ENCODE measurements at places on chromosomes 16 and 17. TPM values are rescaled to one million over a fixed set of nuclear protein-coding genes. Genes with fewer than 3 reads are reported as not detected.

DNA sequence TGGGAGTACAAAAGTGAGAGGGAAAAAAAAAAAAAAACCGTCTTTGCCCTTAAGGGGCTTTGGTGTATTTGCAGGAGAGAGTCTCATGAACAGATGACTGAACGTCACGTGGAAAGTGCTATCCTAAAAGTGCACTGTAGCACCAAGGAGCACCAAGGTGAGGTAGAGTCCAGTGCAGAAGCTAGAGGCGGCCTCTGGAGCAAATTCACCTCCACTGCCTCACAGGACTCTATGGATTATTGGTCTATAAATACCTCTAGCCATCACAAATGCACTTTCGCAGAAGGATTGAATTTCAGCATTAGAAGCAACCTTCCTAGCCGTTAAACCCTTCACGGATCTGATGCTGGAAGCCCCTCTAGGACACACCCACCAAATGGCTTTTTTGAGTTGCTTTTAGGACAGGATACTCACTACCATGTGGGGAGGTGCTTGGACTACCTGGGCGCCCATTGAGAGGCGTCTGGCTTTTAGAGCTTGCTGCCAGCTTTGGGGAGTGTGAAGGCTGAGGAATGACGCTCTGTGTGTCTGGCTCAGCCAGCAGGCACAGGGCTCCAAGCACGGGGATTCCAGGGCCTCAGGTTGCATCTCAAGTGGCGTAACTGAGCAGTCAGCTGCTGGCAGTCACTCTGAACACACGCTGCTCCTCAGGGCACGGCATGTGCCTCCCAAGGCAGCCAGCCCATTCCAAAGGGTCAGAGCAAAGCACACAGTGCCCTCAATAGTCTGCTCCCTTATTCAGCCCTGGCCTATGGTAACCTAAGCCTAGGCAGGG lies 52.7 kb downstream of the CDRT4 start:
- no peaks in the 10 kb centered on the region for H3K27me3 ChIP-seq
- no peak overlapping the region for H3K4me3 ChIP-seq
- DNase-seq, result no peak
- no peak overlapping the region for H3K27ac ChIP-seq
- no peaks in the 10 kb centered on the region for H3K36me3 ChIP-seq
- no peaks in the 10 kb centered on the region for H3K4me1 ChIP-seq

DNA sequence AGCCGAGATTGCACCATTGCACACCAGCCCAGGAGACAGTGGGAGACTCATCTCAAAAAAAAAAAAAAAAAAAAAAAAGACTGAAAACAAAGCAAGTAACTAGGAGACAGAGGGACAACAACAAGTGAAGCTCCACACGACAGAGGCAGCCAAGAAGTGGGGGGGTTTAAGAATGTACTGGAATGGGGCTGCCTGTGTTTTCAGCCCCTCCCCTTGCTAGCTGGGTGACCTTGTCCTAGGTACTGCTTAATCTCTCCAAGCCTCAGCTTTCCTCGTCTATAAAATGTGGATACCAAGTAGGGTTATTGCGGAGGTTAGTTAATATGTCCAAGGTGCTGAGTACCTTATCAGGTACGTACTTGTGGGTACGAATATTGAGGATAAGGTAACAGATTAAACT lies 163.8 kb upstream of the CACNG5 start:
- no peaks in the 10 kb centered on the region for H3K27me3 ChIP-seq
- H3K27ac ChIP-seq, result no peak overlapping the region
- no peak overlapping the region for H3K4me3 ChIP-seq
- peaks cover 35% of the 10 kb centered on the region for H3K36me3 ChIP-seq
- H3K4me1 ChIP-seq, result peaks cover 71% of the 10 kb centered on the region

DNA sequence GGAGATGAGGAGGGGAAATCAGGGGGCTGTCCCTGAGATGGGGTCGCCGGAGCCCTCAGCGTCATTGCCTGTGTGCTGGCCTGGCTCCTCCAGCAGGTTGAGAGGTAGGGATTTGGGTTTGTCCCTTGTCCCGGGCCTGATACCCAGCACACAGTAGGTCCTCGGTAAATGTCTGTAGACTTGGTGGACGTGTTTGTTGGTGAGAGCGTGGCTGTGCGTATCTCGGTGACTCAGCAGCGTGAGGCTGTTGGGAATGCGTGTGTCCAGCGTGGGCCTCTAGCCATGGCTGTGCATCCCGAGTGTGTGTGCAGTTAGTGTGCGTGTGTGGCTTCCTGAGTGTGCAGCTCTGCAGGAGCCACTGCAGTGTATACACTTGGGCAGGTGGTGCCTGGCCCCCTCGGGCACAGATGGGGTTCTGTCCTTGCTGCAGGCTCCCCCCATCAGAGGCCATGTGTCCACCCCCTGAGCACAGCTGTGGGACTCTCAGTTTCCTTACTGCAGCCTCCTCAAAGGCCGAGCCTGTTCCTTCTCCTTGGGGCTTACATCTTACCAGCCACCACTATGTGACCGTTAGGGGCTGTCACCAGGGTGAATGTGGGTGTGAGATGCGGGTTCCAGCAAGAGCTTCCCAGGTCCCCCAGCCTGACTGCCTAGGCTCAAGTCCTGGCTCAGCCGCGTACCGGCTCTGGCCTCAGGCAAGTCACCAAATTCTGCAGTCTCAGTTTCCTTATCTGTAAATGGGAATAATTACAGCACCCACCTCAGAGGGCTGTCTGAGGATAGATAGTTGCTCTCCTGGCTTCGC lies 5.7 kb downstream of the NECAB2 start:
- no peak overlapping the region for H3K4me3 ChIP-seq
- no peak overlapping the region for H3K27ac ChIP-seq
- DNase-seq, result no peak
- peaks cover 10% of the 10 kb centered on the region for H3K27me3 ChIP-seq

The PPL gene
- total RNA-seq, result 0.05 TPM

The CENPT gene
- 40.4 TPM for total RNA-seq

The IKZF3 gene
- total RNA-seq, result 52.1 TPM

GRCh38 chr17:57756951-57757350 lies 11.9 kb upstream of the CCDC182 start:
- no peak for DNase-seq
- no peak overlapping the region for H3K4me3 ChIP-seq
- no peaks in the 10 kb centered on the region for H3K4me1 ChIP-seq
- no peaks in the 10 kb centered on the region for H3K27me3 ChIP-seq
- no peak overlapping the region for H3K27ac ChIP-seq

DNA sequence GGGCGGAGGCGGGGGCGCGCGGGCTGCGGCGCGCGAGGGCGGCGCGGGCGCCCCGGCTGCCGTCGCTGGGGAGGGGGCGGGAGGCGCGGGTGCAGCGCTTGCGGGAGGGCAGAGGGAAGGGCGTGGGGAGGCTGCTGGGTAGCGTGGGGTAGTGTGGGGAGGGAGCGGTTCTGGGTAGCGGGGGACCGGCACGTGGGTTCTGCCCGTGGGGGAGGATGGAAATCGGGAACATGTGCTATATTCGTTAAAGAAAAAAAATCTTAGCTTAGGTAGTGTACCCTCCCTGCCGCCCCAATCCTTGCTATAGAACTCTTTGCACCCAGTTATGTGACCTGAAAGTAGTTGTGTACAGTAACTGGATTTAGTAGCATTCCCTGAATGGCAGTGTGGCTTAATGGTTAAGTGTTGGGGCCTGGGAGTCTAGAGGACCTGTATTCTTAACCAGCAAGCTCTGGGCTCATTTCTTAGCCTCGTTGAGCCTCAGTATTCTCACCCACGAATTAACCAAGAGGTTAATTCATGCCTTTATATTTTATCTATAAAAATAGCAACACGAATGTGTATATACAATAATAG lies 646 bp downstream of the RABEP1 start:
- H3K4me1 ChIP-seq, result peaks cover 29% of the 10 kb centered on the region
- DNase-seq, result peak; percentile 49
- peak overlapping the region; percentile 92 for H3K27ac ChIP-seq
- peak overlapping the region; percentile 82 for H3K4me3 ChIP-seq
- H3K27me3 ChIP-seq, result no peaks in the 10 kb centered on the region

DNA sequence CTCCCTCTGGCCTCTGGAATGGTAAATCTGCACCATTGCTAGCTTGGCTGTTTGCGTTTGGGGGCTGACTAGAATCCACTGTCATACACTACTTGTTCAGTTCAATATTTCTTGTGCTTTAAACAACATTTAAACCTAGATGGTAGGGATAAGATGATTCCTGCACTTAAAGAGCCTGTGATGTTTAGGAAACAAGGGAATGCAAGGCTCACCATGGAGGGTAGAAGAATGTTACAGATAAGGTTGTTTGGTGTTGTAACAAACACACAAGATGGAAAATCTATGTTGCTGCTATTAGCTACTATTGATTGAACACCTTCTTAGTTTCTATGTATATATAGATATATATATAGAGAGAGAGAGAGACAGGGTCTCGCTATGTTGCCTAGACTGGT lies 31.4 kb downstream of the YPEL2 start:
- H3K4me3 ChIP-seq, result peak overlapping the region; percentile 62
- H3K36me3 ChIP-seq, result peaks cover under 1% of the 10 kb centered on the region
- H3K4me1 ChIP-seq, result peaks cover 82% of the 10 kb centered on the region
- no peaks in the 10 kb centered on the region for H3K27me3 ChIP-seq
- DNase-seq, result no peak

DNA sequence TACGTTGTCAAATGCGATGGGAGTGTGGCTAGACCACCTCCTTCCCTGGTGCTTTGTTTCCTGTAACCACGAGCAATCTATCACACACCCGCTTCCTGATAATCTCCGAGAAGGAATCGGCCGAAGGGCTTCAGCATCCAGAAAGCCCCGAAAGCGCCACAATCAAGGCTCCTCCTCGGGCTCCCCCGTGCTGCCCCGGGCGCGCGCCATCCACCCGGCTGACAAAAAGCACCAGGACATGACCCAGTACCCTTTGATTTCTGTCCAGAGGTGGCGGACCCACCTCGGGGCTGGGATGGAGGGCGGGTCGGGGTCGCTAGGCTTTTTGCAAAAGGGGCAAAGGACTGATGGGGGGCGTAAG lies 743 bp upstream of the ARMC7 start:
- H3K4me3 ChIP-seq, result peak overlapping the region; percentile 87
- DNase-seq, result peak; percentile 40
- no peaks in the 10 kb centered on the region for H3K27me3 ChIP-seq

The OR1A1 gene
- not detected for total RNA-seq

DNA sequence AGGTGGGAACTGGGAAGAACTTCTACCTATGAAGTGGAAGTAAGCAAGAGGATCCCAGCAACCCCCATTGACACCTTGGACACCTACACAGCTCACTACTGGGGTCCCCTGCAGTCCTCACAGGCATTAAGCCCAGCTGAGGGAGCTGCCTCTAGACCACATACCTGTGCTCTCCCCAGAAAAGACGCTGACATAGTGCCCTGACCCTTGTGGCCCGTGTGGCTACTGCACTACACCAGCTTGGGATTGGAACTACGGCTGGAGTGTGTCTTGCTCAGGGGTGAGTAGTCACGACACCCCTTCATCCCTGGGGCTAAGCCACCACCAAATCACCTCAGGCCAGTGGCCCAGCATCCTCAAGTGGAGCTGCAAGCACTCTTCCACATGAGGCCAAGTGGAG lies 54.2 kb upstream of the NSRP1 start:
- no peak for DNase-seq
- no peak overlapping the region for H3K4me3 ChIP-seq
- peaks cover 2% of the 10 kb centered on the region for H3K36me3 ChIP-seq
- H3K27ac ChIP-seq, result no peak overlapping the region
- no peaks in the 10 kb centered on the region for H3K4me1 ChIP-seq

The WFIKKN1 gene
- total RNA-seq, result 0.25 TPM

GRCh38 chr17:49875685-49876084 lies 27.8 kb upstream of the TAC4 start:
- DNase-seq, result no peak
- peaks cover 12% of the 10 kb centered on the region for H3K27me3 ChIP-seq
- peaks cover 20% of the 10 kb centered on the region for H3K4me1 ChIP-seq
- H3K27ac ChIP-seq, result no peak overlapping the region
- H3K4me3 ChIP-seq, result no peak overlapping the region
- no peaks in the 10 kb centered on the region for H3K36me3 ChIP-seq

DNA sequence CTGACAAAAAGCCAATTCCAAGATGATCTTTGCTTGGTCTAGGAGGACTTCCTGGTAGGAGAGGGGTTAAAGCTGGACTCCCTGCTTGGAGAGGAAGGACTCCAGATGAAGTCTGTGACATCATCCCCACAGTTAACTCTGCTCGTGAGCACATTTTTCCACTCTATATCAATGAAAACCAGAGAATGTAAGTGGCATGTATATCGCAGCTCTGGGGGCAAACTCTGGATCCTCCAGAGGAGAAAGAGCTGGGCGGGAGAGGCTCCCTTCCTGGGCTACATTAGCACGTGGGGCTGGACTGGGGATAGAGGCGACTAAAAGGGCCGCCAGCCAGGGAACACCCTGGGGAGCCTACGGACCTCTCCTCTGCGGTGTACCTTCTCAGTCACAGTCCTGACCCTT lies 34.1 kb downstream of the HIC1 start:
- H3K4me1 ChIP-seq, result peaks cover 70% of the 10 kb centered on the region
- peak; percentile 24 for DNase-seq
- peaks cover 38% of the 10 kb centered on the region for H3K36me3 ChIP-seq
- H3K27me3 ChIP-seq, result no peaks in the 10 kb centered on the region
- peak overlapping the region; percentile 77 for H3K4me3 ChIP-seq
- H3K27ac ChIP-seq, result peak overlapping the region; percentile 85

GRCh38 chr17:7240375-7240774 lies 1.1 kb upstream of the PHF23 start:
- H3K4me1 ChIP-seq, result peaks cover 45% of the 10 kb centered on the region
- no peaks in the 10 kb centered on the region for H3K27me3 ChIP-seq
- no peak for DNase-seq
- H3K36me3 ChIP-seq, result peaks cover 28% of the 10 kb centered on the region

DNA sequence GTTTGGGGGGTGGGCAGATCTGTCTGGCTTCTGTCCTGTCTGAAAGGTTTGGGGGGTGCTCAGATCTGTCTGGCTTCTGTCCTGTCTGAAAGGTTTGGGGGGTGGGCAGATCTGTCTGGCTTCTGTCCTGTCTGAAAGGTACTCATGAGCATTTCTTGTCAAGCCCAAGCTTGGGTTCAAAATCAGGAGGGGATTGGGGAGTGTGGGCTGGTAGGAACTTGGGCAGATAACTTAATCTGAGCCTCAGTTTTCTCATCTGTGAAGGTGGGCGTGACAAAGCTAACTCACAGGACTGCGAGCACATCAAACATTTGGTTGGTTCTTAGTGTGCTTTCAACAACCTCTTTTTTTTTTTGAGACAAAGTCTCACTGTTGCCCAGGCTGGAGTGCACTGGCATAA lies 35.2 kb downstream of the HAPSTR1 start:
- peak overlapping the region; percentile 88 for H3K27ac ChIP-seq
- H3K4me3 ChIP-seq, result no peak overlapping the region
- no peaks in the 10 kb centered on the region for H3K27me3 ChIP-seq
- no peak for DNase-seq
- H3K36me3 ChIP-seq, result peaks cover 18% of the 10 kb centered on the region

DNA sequence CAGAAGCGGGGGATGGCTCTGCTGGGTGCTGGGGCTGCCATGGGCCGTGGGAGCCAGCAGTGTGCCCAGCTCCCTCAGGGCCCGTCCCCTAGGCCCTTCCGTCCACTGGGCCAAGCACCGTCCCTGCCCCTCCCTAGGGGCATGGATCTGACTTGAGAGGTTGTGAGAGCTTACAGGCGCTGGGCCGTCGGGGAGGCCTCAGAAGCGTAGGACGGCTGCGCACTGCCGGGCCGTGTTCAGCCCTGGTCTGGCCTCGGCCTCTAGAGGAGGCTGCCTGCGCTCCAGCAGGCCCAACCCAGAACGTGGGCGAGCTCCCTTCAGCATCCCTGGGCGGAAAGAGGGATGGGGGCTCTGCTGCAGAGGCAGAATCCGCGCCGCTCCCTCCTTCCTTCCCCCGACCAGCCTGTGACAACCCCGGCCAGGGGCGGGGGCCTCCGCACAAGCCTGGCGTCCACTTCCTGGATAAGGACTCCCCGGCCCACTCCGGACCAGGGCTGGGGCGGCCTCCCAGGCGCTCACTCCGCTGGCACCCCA lies 685 bp upstream of the MPG start:
- H3K4me1 ChIP-seq, result peaks cover 31% of the 10 kb centered on the region
- peak overlapping the region; percentile 73 for H3K27ac ChIP-seq
- DNase-seq, result peak; percentile 59

The HSD17B1 gene
- 0.43 TPM for total RNA-seq

The CCL17 gene
- total RNA-seq, result 2.1 TPM

The KRTAP4-4 gene
- not detected for total RNA-seq

The FAM20A gene
- not detected for total RNA-seq

Data from activated CD8-positive, alpha-beta T cell treated with anti-CD3 and anti-CD28 coated beads for 36 hours (primary cell).